ENCODE measurements at places on chromosomes 3 and 15.

DNA sequence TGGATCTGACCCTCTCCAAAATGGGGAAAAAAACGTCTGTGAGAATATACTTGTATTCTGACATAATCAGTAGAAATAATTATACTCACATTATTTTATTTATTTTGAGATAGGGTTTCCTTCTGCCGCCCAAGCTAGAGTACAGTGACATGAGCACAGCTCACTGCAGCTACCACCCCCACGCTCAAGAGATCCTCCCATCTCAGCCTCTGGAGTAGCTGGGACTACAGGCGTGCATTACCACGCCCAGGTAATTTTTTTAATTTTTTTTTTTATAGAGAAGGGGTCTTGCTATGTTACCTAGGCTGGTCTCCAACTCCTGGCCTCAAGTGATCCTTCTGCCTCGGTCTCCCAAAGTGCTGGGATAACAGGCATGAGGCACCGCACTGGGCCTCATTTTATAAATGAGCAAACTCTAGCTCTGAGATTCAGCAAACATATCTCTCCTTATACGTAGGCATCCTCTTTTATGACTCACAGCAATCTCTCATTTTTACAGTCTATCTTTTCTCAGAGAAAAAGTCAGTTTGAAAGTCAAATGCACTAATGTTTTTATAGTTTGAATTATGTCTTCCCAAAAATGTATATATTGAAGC lies 989 bp upstream of the VGLL3 start:
- no peak for DNase-seq

DNA sequence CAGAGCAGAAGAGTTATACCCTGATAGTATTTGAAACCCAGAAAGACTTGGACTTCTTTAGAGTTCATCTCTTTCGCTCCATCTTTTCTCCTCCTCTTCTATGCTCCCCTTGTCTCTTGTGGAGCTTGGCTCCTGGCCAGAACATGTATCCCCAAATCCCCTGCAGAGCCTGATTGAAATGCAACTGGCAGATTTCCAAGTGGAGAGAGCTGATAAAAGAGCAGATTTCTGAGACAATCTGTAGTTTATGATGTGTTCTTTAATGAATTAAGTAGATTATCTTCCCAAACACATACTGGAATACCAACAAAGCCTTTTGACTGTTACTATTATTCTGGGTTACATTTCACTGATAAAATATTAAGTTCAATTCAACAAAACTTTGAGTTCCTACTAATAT lies 33.4 kb downstream of the UNC13C start:
- DNase-seq = no peak

GRCh38 chr15:93476491-93477177 lies 387.6 kb upstream of the RGMA start:
- no peak for DNase-seq

GRCh38 chr3:354432-354831 lies 157.9 kb downstream of the CHL1 start:
- peak; percentile 31 for DNase-seq

DNA sequence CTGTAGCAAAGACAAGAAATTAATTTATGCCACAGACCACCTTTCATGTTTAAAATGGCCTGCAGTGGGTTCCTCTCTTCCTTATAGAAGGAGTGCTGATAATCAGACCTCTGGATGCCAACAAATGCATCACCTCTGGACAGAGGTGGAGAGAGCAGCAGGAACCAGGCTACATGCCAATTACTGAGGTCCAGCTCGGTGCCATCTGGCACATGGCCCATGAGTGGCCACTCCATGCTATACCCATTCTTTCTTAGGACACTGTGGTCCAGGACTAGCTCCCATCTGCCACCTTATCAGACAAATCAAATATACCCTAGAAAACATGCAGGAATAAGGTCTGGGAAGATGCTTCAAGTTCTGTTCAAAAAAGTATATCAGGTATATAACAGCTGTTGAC lies 60.7 kb downstream of the TBC1D2B start:
- no peak for DNase-seq

DNA sequence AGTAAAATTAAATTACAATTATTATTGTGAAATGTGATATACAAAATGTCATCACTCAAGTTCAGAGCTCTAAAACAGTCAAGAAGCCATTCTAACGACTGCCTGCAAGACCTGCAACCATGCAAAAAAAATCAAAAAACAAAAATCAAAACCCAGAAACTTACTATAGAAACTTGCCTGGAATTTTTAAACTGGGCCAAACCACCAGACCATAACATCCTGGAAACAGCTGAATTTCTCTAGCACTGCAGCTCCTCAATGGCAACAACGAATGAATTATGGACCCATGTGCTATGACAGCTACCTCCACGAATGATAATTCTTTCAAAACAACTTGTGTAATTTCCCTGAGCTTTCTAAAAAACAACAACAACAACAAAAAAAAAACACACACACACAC lies 130.0 kb upstream of the KCNMB2 start:
- DNase-seq = peak; percentile 94

GRCh38 chr3:66036586-66037148 lies 2.1 kb downstream of the MAGI1 start:
- DNase-seq = no peak

GRCh38 chr15:67176195-67176971 lies 78.1 kb downstream of the AAGAB start:
- DNase-seq = no peak

GRCh38 chr3:122253581-122253980 lies 70.1 kb downstream of the CASR start:
- no peak for DNase-seq

- no peak for DNase-seq
Observed at GRCh38 chr3:127662001-127662469, 10.7 kb upstream of the ABTB1 start.

DNA sequence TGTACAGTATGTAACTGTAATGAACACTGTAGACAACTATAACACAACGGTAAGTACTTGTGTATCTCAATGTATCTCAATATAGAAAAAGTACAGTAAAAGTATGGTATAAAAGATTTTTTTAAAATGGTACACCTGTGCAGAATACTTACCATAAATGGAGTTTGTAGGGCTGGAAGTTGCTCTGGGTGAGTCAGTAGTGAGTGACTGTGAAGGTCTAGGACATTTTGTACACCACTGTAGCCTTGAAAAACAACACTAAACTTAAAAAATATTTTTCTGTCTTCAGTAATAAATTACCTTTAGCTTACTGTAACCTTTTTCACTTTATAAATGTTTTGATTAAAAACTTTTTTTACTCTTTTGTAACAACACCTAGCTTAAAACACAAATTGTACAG lies 142.9 kb downstream of the ATG7 start:
- DNase-seq = no peak

- DNase-seq = no peak
Observed at GRCh38 chr3:70775257-70775656, 462.8 kb upstream of the MDFIC2 start.

GRCh38 chr15:48143856-48144255 lies 23.1 kb downstream of the SLC24A5 start:
- DNase-seq = peak; percentile 7

GRCh38 chr15:62509395-62509958 lies 344.4 kb upstream of the C2CD4B start:
- no peak for DNase-seq

DNA sequence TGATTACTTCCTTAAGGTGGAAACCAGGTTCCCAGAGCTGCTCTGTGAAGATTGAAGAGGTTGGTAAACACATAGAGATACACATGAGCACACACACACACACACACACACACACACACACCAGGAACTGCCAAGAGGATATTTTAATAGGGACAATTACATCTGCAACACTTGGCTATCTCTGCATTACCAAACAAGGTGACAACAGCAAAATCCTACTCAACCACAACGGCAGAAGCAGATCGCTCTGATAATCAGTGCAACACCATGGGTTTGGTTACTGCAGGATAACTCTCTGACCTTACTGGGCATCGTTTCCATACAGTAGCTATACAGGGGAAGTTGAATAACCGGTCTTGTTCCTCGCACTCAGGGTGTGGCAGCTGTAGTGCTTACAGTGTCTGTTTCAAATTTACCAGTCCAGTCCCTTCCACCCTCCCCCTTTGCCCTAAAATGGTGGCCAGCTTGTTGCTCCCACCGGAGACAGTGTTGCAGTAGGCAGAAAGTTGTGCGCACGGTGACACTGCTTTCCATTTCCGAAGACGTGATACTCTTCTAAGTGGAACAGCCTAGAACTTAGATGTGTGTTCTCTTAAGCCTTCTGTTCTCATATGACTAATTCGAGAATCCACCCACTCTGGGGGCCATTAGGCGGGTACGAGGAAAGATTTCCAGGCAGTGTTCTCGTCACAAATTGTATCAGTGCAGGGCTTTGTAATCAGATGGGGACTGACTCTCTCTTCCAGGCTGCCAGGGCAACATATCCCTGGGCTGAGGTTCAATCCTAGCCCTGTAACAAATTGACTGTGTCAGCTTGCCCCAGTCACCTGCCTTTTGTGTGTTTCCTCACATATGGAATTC lies 176.2 kb downstream of the P3H2 start:
- DNase-seq = no peak

DNA sequence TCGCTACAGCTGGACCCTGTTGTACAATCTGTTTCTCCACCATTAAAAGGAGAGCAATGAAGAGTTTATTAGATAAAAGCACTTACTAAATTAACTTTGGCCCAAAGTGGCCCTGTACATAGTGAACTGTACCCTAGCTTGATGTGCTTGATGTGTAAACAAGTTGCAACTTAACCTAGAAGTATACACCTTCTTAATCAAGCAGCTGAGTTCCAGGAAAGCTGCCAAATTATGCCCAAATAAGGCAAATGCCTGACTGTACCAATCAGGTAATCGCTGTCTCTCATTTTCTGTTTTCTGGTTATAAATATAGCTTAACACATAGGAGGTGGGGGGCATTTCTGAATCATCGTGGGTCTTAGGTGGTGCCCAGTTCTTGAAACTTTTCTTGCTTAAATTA lies 704.8 kb upstream of the CBLB start:
- DNase-seq = no peak

DNA sequence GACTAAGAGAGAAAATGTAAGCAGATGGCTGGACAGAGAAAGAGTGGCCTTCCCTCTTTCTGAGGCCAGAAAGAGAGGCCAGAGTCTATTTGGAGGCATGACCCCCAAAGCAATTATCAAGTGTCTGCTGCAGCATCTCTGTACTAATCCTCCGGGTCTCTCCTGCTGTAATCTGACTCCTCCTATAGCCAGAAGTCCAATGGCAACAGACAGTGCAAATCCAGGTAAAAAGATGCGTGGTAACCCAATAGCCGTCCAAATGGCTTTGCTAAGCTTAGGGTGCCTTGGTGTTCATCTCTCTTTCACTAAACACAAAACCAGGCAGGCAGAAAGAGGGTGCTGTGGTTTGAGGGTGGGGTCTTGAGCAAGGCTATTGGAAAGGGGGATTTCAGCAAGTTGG lies 91.6 kb downstream of the ADCY5 start:
- DNase-seq = no peak

GRCh38 chr3:50274371-50275104 lies 4.3 kb upstream of the LSMEM2 start:
- DNase-seq = peak; percentile 47

DNA sequence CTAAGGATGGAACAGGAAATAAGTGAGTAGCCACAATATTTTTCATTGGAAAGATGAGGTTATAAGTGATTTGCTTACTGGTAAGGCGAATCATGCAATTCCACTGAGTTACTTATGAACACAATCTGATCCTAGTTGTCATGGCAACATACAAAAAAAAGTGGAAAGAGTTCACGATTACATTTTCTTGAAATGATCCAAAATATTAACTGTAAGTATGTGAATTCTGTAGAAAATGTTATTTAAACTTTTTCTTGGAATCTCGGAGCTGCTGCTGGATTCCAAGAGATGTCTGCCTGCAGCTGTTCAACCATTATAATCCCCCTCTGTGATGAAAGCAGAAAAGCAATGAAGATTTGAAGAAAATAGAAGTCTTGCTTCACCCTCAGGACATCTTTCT lies 120.5 kb downstream of the KBTBD8 start:
- DNase-seq = no peak

DNA sequence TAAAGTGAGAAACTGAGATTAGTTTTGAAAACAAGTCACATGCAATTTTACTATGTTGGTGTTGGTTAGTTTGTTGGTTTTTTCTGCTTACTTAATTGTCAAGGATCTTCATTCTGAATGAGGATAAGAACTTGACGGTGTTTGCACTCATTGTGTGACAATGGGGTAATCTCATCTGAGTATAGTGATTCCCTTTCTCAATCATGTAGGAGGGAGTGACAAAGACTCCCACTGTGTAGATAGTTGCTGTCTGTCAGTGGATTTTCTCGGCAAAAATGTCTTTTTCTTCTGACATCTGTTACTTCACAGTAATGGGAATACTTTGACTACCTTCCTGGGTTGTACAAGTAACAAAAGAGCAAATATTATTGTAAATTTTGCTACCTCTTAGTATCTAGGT lies 23.5 kb downstream of the KCNH8 start:
- no peak for DNase-seq

GRCh38 chr3:66989860-66990696 lies 8.0 kb upstream of the KBTBD8 start:
- DNase-seq = no peak

- DNase-seq = no peak
Observed at GRCh38 chr3:160049565-160049964, 60.9 kb downstream of the IL12A start.

- peak; percentile 80 for DNase-seq
Observed at GRCh38 chr3:66442254-66443117, 58.3 kb downstream of the LRIG1 start.

GRCh38 chr3:102885289-102885688 lies 450.5 kb downstream of the ZPLD1 start:
- DNase-seq = no peak

DNA sequence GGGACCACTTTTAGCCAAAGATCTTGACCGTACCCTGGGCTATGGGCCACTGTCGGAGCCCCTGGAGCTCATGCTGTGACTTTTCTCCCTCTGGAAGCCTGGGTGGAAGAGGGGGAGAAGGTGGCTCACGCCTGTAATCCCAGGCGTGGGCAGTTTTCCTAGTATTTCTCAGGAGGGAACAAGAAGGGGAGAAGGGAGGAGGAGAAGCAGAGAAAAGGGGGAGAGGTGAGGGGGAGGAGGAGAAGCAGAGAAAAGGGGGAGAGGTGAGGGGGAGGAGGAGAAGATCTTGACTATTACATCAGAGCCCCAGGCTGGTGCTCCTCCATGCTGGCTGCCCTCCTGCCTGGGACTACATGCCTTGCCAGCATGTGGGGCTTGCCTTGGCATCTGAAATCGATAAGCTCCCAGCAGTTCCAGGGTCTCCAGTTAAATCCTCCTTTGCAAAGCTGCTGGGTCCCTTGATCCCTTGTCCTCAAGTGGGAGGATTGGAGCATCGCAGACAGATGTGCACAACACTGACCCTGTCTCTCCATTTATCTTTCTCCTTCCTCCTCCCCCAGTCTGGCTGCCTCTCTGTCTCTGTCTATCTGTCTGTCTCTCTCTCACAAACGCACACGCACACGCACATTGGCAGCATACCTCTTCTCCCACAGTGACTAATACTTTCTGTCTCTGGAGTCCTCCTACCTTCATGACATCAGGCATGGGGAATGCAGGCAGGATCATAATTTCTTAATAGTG lies 41.6 kb downstream of the MRAS start:
- DNase-seq = peak; percentile 96

- DNase-seq = no peak
Observed at GRCh38 chr3:16251316-16252085, 13.2 kb downstream of the DPH3 start.

All from AG10803 (cell line).